SW 1271 (cell line): ENCODE measurements at places on chromosomes 5 and 9.

DNA sequence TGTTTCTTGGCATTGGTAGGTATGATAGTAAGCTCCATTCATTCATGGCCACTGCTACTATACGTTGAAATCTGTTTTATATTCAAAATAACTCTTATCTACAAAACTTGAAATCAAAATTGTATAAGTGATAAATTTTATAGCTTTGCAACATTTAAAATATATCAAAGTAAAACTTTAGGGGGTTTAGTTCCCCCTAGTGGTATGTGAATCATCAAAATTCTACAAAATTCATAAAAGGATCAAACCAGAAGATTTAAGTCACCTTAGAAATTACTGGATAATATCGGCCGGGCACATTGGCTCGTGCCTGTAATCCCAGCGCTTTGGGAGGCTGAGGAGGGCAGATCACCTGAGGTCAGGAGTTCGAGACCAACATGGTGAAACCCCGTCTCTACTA is 243.0 kb upstream of the CDH18 start:
- peak; percentile 22 for DNase-seq

GRCh38 chr9:33289496-33289895 is 820 bp upstream of the NFX1 start:
- DNase-seq, result no peak

DNA sequence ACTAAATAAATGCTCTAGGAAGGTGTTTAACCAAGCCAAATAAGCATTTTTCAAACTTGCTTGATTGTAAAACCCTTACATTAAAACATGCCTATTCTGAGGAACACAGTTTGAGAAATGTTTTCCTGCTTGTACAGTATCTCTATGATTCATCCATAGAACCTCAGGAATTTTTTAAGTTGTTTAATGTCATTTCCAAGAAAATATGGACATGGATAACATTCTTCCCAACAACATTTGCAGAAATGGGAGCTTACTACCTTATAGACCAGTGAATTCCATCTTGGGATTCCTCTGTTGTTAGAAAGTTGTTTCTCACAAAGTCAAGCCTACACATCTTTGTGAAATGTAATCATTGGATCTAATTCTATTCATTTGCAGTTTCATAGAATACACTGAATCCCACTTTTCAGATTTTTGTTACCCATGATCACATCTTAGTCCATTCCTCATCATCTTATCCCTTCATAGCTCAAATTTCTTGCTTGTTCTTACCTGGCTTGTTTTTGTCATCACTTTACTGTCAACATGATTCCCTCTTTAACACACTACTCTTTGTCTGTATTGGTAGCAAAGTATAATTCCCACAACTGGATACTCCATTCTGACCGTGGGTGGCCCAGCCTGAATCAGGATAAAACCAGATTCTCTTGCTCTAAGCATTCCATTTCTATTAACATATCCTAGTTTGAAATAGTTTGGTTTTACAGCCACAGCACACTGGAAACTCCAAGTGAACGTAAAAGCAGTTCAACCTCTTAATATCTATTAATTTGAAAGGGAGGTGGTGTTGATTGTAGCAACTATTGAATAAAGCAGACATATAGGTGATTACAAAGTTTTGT is 49.4 kb upstream of the PAPPA start:
- DNase-seq, result no peak

DNA sequence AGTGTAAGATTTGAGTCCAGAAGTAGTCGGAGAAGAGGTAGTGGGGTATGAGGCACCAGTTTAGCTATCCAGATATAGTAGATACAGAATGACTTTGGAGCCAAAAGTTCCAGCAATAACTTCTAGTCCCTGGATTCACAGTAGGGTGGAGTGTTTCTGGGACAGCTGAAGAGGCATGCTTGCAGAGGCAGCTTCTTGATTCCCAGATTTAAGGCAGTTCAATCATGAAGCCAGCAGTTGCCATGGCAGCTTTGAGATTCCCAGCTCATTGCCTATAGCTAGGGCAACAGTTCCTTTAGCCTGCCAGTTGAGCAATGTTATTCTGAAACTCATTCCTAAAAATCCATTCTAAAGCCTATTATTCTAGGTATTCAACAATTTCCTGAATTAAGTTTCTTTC is 79.2 kb downstream of the LIX1 start:
- no peak for DNase-seq

- no peak for DNase-seq
These were observed 13.7 kb downstream of the CEP78 start for GRCh38 chr9:78249542-78249941.

- no peak for DNase-seq
These were observed 95.3 kb downstream of the RGS3 start for GRCh38 chr9:113558632-113559502.
